ENCODE measurements at places on chromosomes 7 and 10. TPM values are rescaled to one million over a fixed set of nuclear protein-coding genes. Genes with fewer than 3 reads are reported as not detected.

DNA sequence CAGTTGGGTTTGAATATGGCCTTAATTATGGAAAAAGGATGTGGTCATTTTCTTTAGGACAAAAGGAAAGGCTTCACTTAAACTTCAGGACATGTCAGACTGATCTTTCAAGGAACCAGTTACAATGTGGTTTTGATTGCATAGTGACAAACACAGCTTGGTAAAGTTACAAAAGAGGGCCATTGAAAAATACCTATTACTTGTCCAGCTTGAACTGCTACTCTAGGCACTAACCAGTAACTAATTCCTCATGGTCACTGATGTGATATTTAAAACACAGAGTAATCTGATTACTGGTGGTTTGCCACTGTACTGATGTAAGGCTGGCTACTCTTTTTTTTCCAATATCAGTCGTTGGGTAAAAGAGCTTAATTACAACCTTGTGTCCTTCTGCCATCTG lies 22.6 kb downstream of the TES start:
- no peak overlapping the region for H3K4me3 ChIP-seq
- H3K4me1 ChIP-seq = peaks cover 51% of the 10 kb centered on the region
- no peaks in the 10 kb centered on the region for H3K36me3 ChIP-seq
- DNase-seq = no peak

- peaks cover 5% of the 10 kb centered on the region for H3K4me1 ChIP-seq
- no peak for DNase-seq
- H3K27ac ChIP-seq = no peak overlapping the region
- H3K27me3 ChIP-seq = no peaks in the 10 kb centered on the region
Observed at GRCh38 chr7:77318019-77318418, 98.1 kb downstream of the GSAP start.

- DNase-seq = no peak
- no peaks in the 10 kb centered on the region for H3K36me3 ChIP-seq
- no peaks in the 10 kb centered on the region for H3K4me1 ChIP-seq
- no peak overlapping the region for H3K4me3 ChIP-seq
- no peaks in the 10 kb centered on the region for H3K27me3 ChIP-seq
Observed at GRCh38 chr10:124228471-124228870, 135.1 kb upstream of the CHST15 start.

GRCh38 chr7:134920026-134920753 lies 66.1 kb upstream of the AGBL3 start:
- peaks cover 11% of the 10 kb centered on the region for H3K4me1 ChIP-seq
- no peak overlapping the region for H3K27ac ChIP-seq
- no peak for DNase-seq
- no peaks in the 10 kb centered on the region for H3K36me3 ChIP-seq
- no peak overlapping the region for H3K4me3 ChIP-seq
- no peaks in the 10 kb centered on the region for H3K27me3 ChIP-seq

DNA sequence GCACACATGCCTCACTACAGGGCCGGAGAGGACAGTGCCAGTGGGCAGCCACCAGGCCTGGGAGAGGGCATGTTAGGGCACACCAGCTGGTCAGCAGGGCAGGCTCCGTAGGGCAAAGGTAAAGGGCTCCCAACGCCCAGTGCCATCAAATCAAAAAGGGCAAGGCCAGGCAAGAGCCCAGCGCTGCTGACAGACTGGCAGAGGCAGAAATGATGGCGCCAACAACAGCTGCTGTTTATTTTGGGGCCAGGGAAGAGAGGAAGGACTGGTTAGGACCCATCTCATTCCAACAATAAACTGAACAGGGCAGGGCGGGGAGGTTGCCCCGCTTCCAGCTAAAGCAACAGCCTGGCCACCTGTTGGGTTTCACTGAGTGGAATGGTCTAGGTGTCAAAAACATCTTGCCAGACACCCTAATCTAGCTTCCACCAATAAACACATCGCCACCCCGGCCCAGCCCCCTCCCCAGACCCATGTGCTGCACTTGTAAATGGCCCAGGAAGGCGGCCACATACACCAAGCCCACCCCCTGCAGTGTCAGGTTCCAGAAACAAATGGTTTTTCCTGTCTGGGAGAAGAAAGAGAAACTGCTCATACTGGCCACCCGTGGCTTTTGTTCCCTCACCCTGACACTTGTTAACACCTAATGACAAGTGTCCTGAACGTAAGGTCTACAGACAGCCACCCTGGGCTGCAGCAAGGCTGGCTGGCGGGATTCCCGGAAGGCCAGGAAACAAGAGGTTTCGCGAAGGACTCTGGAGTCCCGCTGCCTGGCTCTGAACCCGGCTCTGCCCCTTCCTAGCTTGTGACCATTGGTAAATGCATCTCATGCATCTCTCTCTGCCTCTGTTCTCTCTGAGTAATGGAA lies 15.3 kb downstream of the SH3PXD2A start:
- no peaks in the 10 kb centered on the region for H3K27me3 ChIP-seq
- H3K4me3 ChIP-seq = no peak overlapping the region
- H3K4me1 ChIP-seq = peaks cover 53% of the 10 kb centered on the region
- DNase-seq = peak; percentile 79
- peak overlapping the region; percentile 31 for H3K27ac ChIP-seq

- peaks cover 28% of the 10 kb centered on the region for H3K4me1 ChIP-seq
- no peak overlapping the region for H3K4me3 ChIP-seq
Observed at GRCh38 chr7:127899411-127899810, 131.8 kb downstream of the LRRC4 start.

DNA sequence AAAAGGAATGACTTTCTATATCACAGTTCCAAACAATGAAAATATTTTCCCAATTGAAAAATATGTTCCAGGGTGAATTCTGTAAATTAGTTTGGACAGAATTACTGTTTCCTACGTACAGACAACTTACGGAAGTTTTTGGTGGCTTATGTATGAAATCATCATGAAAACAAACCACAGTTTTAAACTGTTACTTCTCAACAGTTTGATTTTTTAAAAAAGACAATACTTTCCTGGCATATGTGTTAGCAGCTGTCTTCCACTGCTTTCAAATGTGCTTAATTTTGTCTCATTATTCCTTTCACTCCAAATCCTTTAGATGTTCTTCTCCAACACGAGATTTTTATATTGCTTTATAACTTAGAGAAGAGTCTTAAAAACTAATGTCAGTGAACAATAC lies 56.2 kb downstream of the SEMA3A start:
- no peak overlapping the region for H3K4me3 ChIP-seq
- DNase-seq = no peak
- H3K27me3 ChIP-seq = no peaks in the 10 kb centered on the region
- no peaks in the 10 kb centered on the region for H3K36me3 ChIP-seq

GRCh38 chr7:15016766-15017165 lies 114.2 kb upstream of the DGKB start:
- H3K36me3 ChIP-seq = no peaks in the 10 kb centered on the region
- H3K4me3 ChIP-seq = no peak overlapping the region
- no peaks in the 10 kb centered on the region for H3K27me3 ChIP-seq
- H3K4me1 ChIP-seq = no peaks in the 10 kb centered on the region
- no peak overlapping the region for H3K27ac ChIP-seq

- H3K4me1 ChIP-seq = no peaks in the 10 kb centered on the region
- no peak overlapping the region for H3K4me3 ChIP-seq
- no peaks in the 10 kb centered on the region for H3K36me3 ChIP-seq
Observed at GRCh38 chr7:158309868-158310763, 277.5 kb downstream of the PTPRN2 start.

The CYP51A1 gene
- 129 TPM for total RNA-seq

The SPDYE6 gene
- not detected for total RNA-seq

DNA sequence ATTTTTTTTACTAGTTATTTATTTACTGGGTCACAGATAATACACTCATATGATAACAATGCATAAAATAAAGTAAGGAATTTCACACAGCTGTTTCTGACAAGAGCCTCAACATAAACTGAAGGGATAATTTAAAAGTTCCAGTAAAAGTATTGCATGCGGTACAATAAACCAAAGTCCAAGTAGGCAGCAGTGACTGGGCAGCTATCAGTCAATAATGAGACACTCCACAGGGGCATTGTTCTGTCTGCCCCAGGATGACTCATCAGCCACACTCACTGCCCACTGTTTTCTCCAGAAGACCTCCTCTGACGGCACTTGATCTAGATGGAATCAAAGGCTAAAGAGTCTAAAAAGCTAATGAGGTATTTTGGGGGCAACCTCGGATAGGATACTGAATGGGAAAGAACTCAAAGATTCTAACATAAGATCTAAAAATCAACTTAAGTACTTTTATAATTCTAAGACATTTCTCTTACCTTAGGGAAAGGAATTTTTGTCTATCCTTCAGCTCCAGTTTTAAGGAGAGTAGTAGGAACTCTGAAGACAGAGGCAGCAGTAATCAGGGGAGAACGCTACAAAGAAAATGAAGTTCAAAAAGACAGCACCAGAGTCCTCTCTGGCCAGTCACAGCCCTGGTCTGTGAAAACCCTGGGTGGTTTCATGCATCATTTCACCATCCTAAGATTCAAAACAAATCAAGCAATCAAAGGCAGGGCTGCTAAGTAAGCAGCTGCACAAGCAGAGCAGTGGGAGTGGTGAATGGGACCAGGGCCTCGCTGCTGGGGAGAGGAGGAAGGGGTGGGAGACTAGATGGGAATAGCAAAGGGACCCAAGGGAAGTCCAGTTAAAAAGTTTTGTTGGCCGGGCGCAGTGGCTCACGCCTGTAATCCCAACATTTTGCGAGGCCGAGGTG lies 175.1 kb downstream of the AVL9 start:
- H3K27ac ChIP-seq = no peak overlapping the region
- no peaks in the 10 kb centered on the region for H3K4me1 ChIP-seq
- no peaks in the 10 kb centered on the region for H3K27me3 ChIP-seq
- DNase-seq = no peak
- H3K36me3 ChIP-seq = no peaks in the 10 kb centered on the region

DNA sequence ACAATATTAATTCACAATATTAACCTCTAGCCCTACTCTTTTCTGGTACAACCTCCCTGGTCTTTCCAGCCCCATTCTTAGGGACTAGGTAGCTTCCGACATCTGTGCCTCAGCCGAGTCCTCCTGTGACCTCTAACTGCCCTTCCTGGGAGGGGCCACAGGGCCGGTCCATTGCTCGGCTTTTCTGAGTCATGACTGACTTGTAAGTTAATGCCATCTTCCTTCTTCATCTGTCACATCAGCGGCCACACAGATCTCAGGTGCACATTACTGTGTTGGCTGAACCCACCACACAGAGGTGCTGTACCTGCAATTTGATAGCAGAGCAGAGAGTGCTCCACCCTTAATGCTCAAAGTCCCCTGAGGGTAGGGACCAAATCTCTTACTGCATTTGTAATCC lies 4.1 kb upstream of the CPA4 start:
- no peak overlapping the region for H3K4me3 ChIP-seq
- no peaks in the 10 kb centered on the region for H3K27me3 ChIP-seq
- H3K27ac ChIP-seq = no peak overlapping the region
- H3K4me1 ChIP-seq = no peaks in the 10 kb centered on the region
- DNase-seq = no peak

The ANXA8 gene
- 15.0 TPM for total RNA-seq
